Anterior cingulate cortex (tissue), 58 donors: ENCODE measurements at places on chromosomes 13 and 19.

DNA sequence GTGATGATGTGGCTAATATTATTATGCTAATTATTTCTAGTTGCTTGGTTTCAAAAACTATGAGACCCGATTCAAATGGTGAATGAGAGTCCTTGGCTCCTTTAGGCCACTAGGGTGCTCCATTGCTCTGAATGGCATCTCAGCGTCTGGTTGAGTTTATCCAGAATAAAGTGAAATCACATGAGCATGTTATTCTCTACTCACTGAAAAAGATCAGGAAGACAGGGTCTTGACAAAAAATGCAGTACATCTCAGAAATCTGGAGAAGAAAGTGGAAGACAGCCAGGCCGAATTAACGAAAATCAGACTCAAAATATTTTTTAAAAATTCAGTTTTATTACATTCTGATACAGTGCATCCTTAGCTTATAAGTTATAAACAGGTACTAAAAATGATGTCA, 516.2 kb downstream of the MYO16 start:
- DNase-seq: no peak

DNA sequence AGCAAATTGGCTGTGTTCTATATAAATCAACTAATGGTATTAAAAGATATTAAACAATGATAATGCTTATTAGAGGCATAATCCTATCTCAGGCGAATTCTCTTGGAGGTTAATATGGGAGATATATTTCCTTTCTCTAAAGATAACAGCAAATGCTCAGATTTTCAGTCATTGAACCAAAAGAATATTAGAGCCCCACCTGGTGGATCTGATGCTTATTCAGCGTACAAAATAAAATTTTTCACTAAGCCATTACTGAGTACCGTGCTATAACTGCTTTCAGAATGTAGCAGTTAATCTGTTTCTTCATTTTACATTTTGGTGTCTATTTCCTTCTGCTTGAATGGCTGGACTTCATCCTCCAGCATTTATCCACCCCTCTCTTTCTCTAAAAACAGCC, 143.3 kb upstream of the IPO5 start:
- no peak for DNase-seq

GRCh38 chr13:107847406-107847805, 367.9 kb downstream of the LIG4 start:
- no peak for DNase-seq

DNA sequence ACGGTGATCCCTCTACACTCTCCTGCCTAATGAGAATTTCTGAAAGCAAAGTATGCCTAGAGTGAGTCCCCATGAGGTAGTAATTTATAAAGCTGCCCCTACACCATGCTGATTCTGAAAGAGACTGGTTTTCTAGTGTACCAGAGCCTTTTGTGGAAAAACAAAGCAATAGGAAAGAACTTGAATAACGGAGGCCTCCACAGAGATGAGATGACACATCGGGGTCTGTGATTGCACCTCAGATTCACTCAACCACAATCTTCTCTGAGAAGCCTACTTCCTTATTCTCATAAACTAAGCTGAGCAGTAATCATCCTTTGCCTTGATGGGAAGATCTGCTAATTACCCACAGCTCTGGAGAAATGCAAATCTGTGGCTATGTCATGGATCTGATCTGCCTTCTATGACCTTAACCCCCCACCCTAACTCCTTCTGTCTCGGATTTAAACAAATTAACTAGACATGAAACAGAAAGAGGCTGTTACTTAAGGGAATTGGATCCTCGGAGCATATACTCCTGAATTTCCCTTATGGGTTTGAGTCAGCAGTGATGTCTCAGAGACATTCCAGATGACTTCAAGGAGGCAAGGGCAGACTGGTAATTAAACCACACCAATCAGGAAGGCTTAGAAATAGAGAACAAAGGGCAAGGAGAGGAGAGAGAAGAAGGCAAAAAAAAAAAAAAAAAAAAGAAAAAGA, 128.0 kb downstream of the DCT start:
- no peak for DNase-seq

DNA sequence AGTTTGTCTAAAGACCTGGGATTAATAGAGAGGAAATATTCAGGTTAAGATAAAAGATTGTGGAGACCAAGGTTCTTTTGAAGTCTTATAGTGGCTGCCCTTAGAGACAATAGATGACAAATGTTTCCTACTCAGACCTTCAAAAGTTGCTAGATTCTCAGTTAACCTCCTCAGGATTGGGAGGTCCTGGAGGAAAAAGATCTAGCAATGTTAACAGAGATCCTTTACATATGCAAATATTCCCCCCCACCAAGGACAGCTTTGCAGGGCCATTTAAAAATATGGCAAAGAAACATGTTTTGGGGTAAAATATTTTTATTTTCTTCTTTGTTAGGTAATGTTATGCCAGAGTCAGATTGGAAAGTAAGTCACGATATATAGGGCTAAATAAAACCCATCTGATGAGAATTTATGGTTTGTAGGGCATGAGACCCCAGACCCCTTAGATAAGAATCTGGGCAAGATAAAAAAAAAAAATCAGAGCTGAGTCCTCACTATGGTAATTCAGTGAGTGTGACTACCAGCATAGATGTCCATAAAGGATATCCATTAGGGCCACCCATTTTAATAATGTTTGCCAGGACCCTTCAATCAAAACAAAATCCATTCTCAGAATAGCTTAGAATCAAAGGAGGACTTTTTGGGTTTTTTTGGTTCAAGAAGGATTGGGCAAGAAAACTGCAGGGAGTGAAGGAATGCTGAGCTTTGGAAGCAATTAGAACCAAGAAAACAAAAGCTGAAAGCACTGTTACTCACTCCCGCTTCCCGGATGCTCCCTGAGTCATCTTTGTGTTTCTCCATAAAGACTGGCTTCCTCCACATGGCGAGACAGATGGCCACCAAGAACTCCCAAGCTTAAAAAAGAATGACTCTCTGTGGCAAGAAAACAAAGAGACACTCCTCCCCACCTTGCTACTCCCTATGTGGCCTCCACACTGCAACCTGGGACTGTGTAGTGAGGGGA, 28.2 kb downstream of the VSTM1 start:
- no peak for DNase-seq

GRCh38 chr19:5244351-5244750, 96.3 kb downstream of the PTPRS start:
- no peak for DNase-seq

DNA sequence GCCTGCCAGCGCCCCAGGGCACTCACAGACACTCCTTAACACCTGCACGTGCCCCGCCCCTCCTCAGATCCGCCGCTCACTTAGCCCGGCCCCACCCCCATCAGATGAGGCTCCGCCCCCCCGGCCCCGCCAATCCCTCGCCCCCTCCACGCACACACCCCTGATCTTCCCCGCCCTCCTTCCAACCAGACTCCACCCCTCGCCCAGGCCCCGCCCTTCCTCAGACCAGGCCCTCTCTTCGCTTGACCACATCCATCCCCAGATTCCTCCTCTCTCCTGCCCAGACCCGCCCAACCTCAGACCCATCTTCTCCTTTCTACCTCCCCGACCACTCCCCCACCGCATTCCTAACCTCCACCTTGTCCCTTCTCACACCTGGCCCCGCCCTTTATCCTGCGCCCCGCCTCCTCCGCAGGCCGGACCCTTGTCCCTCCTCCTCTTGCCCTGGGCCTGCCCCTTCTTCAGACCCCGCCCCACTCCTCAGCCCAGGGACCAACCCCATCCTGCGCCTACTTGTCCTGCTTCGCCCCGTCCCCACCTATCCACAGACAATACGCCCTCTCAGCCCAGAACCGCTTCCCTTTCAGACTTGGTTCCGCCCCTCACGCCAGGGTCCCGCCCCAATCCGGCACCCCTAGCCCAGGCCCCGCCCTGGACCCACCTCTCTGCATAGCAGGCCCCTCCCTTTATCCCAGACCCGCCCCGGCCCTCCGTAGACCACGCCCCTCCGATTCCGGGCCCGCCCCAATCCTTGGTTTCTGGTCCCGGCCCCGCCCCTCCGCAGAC, 452 bp upstream of the KLHL26 start:
- peak; percentile 95 for DNase-seq

DNA sequence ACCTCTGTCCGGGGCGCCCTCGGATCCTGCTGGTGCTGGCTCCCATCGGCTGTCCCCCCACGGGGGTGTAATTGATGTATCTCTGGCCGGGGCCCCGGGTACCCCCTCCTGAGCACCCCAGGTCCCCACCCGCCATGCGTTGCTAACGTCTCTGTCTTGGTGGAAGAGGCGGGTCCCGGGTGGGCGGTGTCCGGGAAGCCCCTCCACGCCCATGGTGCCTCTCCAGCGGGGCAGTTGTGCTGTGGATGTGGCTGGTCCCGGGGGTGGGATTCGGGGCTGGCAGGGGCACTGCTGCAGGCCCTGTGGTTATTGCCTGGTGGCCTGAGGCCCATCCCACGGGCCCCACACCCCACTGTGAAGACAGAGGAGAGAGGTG, 4.9 kb downstream of the DIRAS1 start:
- DNase-seq: no peak

GRCh38 chr13:98577836-98578285, 954 bp upstream of the STK24 start:
- no peak for DNase-seq

DNA sequence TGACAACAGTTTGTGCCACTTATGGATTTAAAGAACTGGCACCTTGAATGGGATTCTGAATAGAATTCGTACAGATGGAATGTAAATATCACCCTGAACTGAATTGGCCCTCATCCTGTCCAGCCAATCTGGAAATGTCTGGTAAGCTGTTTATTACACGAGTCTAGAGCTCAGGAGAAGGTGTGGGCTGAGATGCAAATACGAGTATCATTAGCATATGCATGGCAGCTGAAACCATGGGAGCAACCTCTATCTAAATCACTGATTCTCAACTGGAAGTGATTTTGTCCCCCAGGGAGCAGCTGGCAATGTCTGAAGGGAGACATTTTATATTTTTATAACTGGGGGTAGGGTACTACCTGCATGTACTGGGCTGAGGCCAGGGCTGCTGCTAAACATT, 15.6 kb upstream of the VWA8 start:
- DNase-seq: no peak

DNA sequence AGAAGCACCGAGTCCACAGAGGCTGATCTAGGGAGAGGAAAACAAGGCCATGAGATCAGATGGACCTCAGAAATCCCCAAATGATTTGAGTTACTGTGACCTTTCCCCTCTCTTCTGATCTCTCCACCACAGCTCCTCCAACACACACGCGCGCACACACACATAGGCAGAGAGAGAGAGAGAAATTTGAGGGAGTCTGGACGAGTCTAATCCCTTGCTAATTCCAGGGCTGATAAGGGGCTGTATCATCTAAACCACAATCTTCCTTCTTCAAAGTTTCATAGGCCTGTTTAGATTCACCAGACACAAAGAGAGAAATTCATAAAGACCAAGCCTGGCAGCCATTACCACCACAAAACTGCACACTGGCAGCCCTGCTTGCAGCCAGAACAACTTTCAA, 8.6 kb downstream of the ZFP82 start:
- DNase-seq: no peak

DNA sequence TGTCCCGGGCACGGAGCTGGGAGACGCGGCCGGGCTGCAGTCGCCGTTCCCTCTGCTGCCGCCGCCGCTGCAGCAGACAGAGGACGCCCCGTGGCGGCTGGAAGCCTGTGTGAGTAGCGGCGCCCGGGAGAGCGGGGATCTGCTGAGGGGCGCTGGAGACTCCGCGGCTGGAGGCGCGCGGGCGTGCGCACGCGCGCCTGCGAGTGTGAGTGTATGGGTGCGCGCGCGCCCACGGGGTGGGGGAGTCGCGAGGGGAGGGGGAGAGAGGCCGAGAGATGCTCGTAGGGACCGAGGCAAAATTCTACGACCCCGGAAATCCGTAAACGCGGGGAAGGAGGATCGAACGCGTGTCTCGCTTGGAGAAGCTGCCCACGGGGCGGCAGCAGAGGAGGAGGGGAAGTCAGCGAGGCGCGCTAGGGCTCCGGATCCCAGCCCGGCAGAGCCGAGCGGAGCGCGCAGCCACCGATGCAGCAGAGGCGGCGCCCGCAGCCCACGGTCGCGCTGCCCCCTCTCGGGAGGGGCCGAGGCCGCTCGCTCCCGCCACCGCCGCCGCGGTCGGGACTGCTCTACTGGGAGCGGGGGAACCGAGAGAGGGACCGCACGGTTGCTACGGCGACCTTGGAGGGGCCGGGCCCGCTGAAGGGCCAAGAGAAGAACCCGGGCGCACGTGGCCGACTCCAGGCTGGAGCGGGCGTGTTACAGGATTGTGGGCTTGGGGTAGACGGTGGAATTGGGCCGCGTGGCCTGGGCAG, at the start of gene ENOX1:
TSS of gene ENOX1 (minus strand) at position 207 of the 752 bp plus-strand sequence.
- DNase-seq: peak; percentile 49

DNA sequence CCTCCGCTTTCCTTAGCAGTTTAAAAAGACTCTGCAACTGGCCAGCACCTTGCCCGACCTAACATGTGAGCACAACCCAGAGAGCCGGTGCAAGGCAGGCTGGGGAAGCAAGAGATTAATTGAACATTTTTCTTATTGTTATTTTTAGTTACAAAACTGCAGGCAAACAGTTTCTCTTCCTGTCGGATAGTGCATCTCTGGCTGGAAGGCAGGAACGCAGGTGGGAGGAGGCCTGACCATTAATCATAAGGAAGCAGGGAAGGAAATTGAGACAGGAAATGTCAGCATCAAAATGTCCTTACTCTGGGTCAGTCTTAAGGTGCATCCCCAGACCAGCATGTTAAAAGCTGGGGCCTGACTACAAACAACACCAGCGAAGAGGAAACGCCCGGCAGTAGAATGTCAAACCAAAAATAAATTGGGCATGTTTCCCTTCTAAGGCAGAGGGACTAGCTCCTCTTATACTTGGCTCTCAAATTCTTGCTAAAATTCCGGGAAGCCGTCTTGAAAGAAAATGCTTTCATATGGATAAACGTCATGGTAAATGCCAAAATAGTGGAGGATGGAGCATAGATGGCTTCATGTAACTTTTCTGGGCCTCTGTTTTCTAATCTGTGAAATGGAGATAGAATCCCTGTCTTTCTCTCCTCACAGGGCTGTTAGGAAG, 226.8 kb downstream of the RAP2A start:
- DNase-seq: no peak

DNA sequence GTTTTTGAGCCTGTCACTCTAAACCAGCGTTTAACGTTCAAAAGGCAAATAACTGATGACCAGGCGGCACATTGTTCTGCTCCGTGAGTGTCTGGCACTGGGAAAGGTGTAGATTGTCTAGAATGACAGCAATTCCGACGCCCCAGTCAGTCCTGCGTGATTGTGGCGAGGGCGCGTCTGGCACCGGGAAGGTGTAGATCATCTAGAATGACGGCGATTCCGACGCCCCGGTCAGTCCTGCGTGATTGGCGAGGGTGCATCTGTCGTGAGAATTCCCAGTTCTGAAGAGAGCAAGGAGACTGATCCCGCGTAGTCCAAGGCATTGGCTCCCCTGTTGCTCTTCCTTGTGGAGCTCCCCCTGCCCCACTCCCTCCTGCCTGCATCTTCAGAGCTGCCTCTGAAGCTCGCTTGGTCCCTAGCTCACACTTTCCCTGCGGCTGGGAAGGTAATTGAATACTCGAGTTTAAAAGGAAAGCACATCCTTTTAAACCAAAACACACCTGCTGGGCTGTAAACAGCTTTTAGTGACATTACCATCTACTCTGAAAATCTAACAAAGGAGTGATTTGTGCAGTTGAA, 26.1 kb upstream of the NDUFS7 start:
- DNase-seq: no peak

GRCh38 chr13:41456768-41457588, at the start of gene RGCC:
Gene RGCC, plus strand, starts transcription at chr13:41457550. Its CDS starts 158 bp downstream, at chr13:41457708.
- peak; percentile 78 for DNase-seq
